ENCODE measurements at places on chromosomes 11 and 22. TPM values are rescaled to one million over a fixed set of nuclear protein-coding genes. Genes with fewer than 3 reads are reported as not detected.

GRCh38 chr11:73989156-73989555 is 6.5 kb upstream of the UCP2 start:
- DNase-seq = no peak

DNA sequence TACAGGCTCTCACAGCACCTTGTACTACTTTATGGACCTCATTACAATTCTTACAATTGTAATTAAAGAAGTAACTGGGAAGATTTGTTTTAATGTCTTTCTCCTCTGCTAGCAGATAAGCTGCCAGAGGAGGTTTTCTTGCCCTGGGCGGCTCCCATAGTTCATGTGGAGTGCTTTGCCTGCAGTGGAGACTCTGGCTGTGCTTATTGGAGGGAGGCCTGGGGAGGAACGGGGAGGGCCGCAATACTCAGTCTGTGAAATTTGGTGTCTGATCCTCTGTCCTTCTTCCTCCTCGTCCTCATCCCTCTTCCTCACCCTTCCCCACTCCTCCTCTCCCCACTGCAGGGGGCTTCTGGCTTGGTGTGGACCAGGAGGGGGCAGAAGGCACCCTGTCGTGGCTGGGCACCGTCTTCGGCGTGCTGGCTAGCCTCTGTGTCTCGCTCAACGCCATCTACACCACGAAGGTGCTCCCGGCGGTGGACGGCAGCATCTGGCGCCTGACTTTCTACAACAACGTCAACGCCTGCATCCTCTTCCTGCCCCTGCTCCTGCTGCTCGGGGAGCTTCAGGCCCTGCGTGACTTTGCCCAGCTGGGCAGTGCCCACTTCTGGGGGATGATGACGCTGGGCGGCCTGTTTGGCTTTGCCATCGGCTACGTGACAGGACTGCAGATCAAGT is 5.6 kb downstream of the SLC35C1 start:
- no peak for DNase-seq

GRCh38 chr11:61756452-61757212 is 4.2 kb downstream of the MYRF start:
- DNase-seq = no peak

GRCh38 chr11:134037046-134037908 is 31.6 kb upstream of the JAM3 start:
- no peak for DNase-seq

- no peak for DNase-seq
Measured at GRCh38 chr22:39371732-39372131, 21.9 kb downstream of the SYNGR1 start.

DNA sequence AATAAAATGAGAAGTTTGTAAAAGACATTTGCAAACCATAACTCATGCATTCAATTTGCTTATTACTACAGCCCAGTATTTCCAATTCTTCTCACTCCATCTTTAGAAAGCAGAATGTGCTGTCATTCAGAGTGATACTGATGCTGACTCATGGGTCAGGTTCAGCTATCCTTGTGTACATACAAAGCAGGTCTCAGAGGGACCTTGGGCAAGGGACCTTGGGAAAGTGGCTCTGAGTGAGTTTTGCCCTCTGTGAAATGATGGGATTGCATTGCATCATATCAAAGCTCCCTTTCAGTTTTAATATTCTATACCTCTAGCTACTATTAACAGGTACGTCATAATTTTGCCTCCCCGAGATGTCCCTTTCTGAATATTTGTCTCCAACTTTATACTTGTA is 848.7 kb downstream of the OPCML start:
- no peak for DNase-seq

Gene PLEKHB1
- total RNA-seq = 0.42 TPM

DNA sequence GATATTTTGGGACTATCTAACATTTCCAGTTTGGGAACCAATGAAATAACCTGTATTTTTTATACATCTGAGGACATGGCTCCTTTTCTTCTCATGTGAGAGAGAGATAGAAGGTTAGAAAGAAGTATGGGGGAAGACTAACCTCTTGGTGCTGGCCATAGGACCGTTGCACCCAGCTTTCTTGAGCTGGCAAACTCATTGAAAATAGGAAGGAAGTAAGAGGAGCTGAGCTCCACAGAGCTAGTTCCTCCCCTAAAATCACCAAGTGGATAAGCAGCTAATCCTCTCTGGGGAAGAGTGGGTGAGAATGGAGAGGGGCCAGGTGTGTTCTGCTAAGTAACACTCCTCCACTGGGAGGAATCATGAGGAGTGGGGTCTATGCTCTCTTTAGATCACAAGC is 387.4 kb upstream of the CADM1 start:
- no peak for DNase-seq

DNA sequence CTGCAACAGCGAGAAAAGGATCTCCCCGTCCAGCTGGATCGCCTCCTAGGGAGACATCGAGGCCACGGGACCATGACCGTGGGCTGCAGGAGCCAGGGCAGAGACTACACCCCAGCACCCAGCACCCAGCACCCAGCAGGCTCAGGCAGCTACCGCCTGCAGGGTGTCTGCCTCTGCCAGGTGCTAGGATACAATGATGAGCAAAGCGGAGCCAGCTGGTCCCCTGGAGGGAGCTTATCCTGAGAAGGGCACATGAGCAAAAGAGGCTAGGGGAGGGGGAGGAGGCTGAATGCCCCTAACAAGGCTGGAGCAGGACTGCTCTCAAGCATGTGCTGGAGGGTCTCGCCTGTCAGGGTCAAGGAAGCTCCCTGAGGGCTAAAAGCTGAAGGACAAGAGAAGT is 4.8 kb upstream of the CASTOR1 start:
- no peak for DNase-seq

- no peak for DNase-seq
Measured at GRCh38 chr11:8209208-8209807, 40.5 kb upstream of the RIC3 start.

- no peak for DNase-seq
Measured at GRCh38 chr11:62556875-62557631, 10.4 kb upstream of the AHNAK start.

- DNase-seq = no peak
Measured at GRCh38 chr22:38465673-38466490, 2.0 kb upstream of the KDELR3 start.

DNA sequence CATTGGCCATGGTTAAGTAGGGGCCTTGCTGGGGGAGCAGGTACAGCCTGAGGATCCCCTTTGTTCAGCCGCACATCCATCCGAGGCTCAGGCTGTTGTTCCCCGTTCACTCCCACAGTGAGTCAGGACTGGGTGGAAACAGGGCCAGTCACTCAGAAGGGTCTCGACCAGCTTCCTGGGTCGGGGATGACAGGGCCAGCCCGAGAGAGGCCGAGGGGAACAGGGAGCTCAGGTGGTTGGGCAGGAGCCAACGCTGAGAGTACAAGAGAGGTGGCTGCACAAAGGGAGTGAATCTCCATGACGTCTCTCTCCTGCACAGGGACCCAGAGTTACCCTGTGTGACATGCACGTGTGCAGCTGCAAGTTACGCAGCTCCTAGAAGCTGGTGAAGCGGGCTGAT is 97.2 kb upstream of the SHANK2 start:
- no peak for DNase-seq

DNA sequence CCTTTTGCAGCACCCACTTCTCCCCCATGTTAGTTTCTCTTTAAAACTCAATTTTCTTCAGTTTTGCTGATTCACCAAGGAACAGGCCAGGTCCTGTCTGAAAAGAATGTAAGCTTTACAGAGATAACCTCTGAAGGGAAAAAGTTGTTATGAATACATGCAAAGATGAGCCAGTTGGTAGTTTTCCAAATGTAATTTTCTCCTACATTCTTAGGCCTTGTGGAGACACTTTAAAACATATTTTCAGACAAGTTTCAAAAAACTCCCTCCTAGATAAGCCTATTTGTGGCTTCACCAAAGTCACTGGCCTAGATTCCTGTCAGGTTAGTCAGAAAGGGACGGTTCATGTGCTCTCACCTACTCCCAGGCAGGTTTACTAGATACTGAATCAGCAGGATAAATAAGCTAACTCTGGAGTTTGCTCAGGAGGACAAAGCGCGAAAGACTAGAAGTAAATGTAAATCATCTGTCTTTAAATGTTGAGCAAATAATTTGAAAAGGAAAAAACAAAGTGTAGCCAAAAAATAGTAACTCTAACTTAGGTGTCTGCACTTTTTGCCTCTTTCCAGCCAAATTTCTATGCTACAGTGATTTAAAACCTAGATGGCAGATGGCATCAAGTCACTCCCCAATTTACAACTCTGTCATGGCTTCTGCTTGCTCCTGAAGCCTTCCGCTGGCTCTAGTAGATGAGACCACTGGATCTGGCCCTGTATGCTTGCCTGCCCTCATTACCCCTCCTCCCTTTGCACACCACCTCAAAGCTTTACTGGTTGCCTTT is 4.9 kb upstream of the ATP6V1E1 start:
- DNase-seq = no peak

DNA sequence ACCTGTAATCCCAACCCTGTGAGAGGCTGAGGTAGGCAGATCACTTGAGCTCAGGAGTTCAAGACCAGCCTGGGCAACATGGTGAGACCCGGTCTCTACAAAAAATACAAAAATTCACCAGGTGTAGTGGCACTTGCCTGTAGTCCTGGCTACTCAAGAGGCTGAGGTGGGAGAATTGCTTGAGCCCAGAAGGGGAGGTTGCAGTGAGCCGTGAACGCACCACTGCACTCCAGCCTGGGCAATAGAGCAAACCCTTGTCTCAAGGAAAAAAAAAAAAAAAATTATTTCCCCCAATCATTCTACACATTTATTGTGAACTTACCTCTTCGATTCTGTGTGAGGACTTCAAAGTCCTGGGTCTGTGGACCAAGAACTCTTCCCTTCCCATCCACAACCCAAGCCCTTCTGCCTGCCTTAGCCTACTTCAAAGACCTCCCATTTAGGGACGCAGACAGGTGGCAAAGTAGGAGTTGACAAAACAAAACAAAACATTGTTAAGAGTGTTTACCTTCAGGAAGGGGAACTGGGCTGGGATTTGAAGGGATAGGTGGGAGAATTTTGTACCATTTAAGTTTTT is 3.8 kb upstream of the WEE1 start:
- no peak for DNase-seq

GRCh38 chr11:126336138-126336541 is 19.3 kb upstream of the ST3GAL4 start:
- peak; percentile 30 for DNase-seq

GRCh38 chr11:63931876-63932275 is 6.9 kb upstream of the NAA40 start:
- no peak for DNase-seq

Gene FAU
- 222 TPM for total RNA-seq

Gene OR6A2
- total RNA-seq = 0.20 TPM

DNA sequence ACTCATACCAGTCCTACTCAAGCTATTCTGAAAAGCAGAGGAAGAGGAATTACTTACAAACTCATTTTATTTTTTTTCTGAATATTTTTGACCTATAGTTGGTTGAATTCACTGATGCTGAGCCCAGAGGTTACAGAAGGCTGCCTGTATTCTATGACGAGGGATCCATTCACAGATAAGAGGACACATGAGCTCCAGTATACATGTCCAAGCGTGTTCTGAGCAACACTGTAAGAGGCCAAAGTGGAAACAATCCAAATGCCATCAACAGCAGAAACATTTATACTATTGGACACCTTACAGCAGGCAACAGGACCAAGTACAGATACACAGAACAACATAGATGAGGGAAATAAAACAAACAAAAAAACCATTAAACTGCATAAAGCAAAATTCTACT is 10.3 kb downstream of the KDM4E start:
- DNase-seq = no peak

GRCh38 chr11:11786771-11787170 is 55.0 kb upstream of the USP47 start:
- no peak for DNase-seq

GRCh38 chr11:17649696-17650095 is 69.7 kb upstream of the MYOD1 start:
- no peak for DNase-seq

Gene CD3E
- not detected for total RNA-seq

- no peak for DNase-seq
Measured at GRCh38 chr22:17237038-17237668, 17.9 kb upstream of the ADA2 start.

DNA sequence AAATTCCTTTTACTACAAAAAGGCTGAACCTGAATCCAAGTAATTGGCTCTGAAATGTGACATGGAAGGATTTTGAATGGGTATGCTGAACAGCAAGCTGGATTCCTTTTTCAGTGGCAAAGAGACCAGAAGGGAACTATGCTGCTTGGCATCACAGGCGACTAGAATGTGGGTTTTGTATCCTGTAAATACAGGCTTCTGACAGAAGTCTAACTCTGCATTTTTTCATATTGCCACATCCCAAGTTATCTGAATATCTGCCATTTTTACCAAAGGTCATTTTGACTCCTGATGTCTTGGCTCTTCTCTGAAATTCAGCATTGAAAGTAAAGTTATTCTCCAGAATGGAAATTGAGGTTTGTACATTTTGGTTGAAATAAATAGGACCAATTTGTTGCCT is 145.7 kb downstream of the ARHGAP42 start:
- DNase-seq = no peak

DNA sequence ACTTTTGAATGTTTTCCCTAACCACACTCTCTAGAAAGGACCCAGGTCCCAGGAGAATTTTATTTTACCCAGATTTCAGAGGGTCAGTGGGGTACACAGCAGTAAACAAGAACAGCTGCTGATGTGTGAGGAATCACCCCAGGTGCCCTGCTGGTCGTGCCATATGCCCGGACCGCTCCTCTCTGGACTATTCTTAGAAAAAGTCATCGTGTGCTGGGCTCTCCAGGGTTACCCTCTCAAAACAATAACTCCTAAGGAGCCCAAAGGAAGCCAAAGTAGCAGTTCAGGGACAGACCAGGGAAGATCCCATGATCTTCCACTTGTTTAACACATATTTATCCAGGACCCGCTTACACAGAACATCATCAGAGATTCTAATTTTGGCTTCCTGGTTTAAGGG is 29.7 kb downstream of the LRP4 start:
- no peak for DNase-seq

Data from pulmonary artery endothelial cell (primary cell).